ENCODE measurements at places on chromosomes 5 and 9.

DNA sequence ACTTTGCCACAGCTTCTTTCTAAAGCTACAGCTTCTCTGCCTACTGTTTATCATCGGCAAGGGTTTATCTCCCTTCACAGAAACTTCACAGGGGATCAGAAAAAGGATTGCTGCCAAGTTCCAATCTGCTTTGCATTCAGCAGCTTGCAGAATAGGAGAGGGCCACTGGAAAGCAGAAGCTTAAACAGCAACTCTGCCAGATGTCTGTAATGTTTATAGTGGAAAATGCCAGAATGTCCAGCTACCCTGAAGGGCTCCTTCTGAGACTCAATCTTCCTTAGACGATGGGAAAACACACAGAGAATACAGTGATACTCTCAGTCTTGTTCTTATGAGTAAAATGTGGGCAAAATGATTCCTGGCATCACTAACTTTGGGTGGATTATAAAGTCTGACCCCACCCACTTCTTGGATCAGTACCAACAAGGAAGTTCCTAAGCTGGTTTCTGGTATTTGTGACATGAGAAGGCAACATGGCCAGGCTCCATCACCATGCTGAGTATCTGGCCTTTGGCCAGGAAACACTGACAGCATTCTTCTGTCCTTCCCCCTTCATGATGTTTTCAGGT lies 19.0 kb downstream of the STOM start:
- no peak for DNase-seq

- DNase-seq: no peak
These were observed 135.1 kb downstream of the DROSHA start for GRCh38 chr5:31396611-31397295.

GRCh38 chr5:146717951-146718350 lies 160.6 kb downstream of the PPP2R2B start:
- no peak for DNase-seq

GRCh38 chr9:79220666-79221065 lies 351.1 kb upstream of the TLE4 start:
- DNase-seq: no peak

DNA sequence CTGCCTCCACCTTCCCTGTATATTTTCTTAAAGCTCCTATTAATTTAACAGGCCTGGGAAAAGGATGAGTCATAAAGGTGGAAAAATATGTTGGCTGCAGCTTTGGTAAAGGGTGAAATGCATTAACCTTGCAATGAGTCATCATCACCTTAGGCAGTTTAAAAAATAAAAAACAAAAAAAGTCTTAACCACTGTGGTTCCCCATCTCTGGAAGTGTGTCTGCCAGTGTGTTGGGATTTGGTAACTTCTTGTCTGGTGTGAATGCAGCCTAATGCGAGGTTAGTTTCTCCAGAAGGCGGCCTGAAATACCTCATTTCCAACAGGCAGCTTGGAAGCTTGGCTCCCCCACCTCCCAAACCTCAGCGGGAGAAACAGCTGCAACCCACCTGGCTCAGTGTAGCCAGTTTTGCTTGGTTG lies 265.3 kb upstream of the GAS1 start:
- DNase-seq: no peak

GRCh38 chr9:136840140-136840876 lies 2.0 kb upstream of the AJM1 start:
- DNase-seq: no peak

- DNase-seq: no peak
These were observed 69.0 kb downstream of the UGCG start for GRCh38 chr9:111965566-111966019.

GRCh38 chr5:125411071-125411743 lies 664.8 kb upstream of the ZNF608 start:
- no peak for DNase-seq

GRCh38 chr9:108775901-108776306 lies 79.9 kb downstream of the ACTL7B start:
- DNase-seq: no peak

DNA sequence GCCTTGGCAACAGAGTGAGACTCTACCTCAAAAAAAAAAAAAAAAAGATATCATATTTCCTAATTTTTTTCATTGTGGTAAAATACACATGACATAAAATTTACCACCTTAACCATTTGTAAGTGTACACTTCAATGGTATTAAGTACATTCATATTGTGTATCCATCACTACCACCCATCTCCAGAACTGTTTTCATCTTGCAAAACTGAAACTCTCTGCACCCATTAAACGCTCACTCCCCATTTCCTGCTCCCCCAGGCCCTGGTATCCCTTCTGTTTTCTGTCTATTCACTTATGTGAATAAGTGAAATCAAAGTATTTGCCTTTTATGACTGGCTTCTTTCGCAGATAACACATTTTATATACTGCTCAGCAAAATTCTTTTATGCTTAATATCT lies 12.8 kb downstream of the LRRC8A start:
- no peak for DNase-seq

DNA sequence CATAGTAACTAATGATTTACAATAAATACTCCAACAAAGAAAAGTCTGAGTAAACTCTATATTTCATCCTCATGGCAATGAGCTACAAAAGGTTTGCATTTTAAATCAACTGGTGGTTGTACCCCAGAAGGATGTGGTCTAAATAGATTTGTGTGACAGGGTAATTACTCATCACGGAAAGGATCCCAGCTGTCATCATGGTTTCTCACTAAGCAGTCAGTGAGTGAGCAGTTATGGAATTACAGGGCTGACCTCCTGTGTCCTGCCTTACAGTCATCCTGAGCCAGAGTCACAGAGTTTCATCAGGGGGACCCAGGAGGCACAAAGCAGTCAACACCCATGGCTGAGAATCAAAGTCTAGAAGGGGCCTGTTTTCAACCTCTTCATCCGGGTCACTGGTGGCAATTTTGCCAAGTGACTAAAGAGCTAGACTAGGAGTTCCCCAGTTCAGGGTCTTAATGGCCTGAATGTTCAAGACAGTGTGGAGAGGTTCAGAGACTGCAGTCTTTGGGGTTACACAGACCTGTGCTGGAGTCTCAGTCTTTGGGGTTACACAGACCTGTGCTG lies 210.7 kb upstream of the SLC24A2 start:
- DNase-seq: no peak
